COLO829 (cell line): ENCODE measurements at places on chromosomes 11 and 22.
A peak's percentile ranks its signal among the peaks of the same experiment; 100 is the strongest.

DNA sequence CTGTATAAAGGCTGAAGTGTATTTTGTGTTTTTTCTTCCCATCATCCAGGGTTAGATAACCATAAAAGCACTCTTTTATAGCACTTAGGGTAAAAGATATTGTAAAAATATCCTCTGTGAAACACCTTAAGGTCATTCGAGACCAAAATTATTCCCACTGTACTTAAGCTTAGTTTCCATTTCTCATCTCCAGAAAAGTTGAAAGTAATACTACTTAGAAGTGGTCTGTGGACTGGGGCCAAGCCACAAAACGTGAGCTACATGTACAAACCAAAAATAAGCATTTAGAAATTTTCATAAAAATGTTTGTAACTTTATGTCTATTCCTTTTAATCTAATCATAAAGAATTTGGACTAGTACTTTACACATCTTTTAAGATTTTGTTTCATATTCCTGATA lies 142.0 kb upstream of the NTM start:
- DNase-seq = no peak

DNA sequence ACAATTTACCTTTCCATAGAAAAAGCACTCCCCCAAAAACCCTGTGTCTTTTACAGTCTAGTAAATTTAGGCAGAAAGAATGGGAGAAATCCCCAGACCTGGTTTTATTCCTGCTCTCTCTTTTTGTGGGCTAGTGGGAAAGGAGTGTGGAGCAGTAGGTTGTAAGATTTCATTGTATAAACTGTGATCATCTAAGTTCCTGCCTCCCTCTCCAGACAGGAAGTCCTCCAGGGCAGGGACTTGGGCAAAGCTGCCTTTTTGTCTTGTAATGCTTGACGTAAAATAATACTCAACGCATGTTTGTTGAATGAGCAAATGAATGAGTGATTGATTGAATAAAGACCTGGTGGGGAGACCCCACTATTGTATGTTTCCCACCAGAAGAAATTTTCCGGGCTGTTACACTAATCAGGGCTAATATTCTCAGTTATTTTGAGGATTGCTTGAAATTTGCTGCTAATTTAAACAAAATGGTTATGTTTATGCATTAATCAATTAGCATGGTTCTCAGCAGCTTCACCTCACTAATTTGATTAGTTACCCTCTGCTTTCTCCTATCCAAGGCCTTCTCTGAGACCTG lies 36.3 kb downstream of the CSNK2A3 start:
- DNase-seq = no peak

- no peak for DNase-seq
These were observed 181.0 kb downstream of the MN1 start for GRCh38 chr22:27620367-27621154.

- DNase-seq = no peak
These were observed 97.7 kb upstream of the PARVA start for GRCh38 chr11:12279672-12280108.

DNA sequence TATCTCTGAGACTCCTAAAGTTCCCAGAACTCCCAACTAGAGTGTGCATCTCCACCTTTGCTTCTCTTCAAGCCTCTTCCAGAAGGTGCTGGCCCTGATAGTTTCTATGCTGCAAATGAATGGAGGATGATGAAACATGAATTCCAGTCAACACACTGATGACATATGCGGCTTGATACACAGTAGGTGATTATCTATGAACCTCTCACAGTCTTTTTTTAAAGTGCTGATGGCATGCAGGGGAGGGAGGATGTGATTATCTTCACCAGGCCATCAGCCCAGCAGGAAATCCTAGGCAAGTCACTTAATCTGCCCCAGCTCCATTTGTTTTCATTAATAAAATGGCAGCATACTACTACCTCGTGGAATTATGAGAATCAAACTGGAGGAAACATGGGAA lies 548.5 kb downstream of the SOX6 start:
- no peak for DNase-seq

- no peak for DNase-seq
These were observed 17.2 kb downstream of the GLB1L3 start for GRCh38 chr11:134293119-134294113.

- DNase-seq = no peak
These were observed 17.5 kb upstream of the SYT7 start for GRCh38 chr11:61598374-61598773.

DNA sequence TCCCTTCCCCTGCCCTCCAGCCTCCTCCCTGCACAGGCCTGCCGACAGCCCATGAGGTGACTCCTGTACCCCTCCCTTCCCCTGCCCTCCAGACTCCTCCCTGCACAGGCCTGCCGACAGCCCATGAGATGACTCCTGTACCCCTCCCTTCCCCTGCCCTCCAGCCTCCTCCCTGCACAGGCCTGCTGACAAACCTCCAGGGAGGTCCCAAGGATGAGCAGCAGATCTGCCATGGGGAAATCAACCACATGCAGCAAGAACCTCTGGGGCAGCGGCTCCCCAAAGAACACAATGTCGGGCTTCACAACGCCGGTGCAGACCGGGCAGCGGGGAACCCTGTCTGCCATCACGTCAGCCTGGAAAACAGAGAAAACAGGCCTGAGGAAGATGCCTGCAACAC lies 12.3 kb downstream of the SIRT3 start:
- no peak for DNase-seq

GRCh38 chr22:43260331-43261231 lies 73.6 kb upstream of the TTLL12 start:
- DNase-seq = no peak

DNA sequence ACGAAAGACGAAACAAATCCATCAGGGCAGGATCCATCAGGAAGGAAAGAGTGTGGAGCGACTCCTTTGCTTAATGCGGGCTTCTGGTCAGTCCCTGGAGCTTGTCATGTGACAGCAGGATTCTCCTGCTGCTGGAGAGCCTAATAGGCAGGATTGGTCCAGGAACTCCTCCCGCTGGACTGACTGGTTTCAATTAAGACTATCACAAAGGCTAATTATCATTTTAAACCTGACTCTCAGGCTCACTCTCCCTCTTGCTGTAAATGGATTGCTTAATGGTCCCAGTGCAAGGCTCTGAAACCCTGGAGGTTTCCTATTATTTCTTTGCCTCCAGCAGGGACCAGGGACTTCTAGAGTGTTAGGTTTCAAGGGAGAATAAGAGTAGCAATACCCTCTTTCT lies 493.8 kb downstream of the NTM start:
- no peak for DNase-seq

DNA sequence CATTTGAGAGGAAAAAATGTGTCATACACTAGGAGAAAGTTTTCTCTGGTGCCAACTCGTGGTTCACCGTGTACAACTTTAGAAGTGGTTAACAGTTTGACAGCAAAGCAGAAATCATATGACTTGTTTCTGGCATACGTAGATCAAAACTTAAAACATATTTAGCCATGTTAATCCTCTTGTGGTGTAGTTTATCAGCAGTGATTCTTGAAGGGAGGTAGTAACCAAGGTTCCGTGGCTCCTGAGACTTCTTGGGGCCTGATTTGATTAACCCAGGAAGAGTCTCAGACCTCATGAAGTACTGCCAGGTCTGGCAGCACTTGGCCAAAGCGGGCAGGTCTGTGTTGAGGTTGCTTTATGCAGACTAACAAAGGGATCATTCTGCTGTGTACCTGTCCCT lies 40.5 kb downstream of the SREBF2 start:
- DNase-seq = no peak

DNA sequence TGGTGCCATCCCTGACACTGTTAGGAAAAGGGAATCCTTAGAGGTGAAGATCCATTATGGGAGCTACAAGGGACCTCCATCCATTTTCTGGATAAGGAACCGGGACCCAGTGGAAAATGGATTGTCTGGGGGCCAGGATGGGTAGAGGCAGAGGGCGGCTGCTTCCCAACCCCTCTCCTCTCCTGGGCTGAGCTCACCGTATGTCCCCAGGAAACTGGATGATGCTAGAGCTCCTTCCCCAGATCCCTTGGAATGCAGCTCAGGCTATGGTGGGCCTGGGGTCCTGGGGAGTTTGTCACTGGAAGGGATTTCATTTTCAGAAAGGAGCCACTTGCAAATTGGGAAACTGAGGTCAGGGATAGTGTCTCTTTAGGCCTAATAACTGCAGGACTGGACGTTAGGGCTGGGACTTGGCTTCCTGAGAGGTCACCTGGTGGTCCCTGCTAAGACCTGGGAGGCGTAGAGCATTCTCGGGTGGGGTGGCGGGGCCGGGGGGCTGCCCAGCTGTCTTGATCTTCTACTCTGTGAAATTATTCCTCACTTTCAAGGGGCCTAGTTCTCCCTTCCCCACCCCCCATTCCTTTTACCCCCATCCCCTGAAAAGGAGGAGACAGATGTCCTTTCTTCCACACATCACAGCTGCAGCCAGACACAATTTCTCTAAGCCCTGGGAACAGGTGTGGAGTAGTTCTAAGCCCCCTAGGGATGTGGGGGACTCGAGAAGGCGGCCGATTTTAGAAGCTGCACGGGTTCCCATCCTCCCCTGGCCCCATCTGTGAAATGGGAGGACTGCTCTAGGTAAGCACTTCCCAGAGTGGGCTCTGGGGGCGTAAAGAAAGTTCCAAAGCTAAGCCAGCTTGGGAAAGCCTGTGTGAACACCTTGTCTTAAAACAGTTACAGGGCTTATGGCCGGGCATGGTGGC lies 99.8 kb downstream of the PKNOX2 start:
- no peak for DNase-seq

DNA sequence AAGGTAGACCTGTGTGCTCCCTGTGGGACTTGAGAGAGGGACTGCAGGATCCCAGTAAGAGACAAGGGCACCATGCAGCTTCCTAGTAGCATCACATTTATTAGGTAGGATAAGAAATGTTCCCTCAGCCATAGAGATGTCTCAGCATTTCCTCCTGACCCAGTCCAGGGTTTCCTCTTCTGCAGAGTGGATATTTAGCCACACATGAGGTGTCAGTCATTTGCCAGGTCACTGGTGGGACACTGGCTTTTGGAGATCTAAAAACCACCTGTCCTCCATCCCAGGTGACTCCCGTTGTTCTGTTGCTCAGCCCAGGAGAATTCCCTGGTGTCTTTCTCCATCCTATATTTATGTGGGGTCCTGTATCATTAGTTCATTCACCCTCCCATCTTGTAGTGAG lies 117.5 kb upstream of the NNMT start:
- DNase-seq = no peak

DNA sequence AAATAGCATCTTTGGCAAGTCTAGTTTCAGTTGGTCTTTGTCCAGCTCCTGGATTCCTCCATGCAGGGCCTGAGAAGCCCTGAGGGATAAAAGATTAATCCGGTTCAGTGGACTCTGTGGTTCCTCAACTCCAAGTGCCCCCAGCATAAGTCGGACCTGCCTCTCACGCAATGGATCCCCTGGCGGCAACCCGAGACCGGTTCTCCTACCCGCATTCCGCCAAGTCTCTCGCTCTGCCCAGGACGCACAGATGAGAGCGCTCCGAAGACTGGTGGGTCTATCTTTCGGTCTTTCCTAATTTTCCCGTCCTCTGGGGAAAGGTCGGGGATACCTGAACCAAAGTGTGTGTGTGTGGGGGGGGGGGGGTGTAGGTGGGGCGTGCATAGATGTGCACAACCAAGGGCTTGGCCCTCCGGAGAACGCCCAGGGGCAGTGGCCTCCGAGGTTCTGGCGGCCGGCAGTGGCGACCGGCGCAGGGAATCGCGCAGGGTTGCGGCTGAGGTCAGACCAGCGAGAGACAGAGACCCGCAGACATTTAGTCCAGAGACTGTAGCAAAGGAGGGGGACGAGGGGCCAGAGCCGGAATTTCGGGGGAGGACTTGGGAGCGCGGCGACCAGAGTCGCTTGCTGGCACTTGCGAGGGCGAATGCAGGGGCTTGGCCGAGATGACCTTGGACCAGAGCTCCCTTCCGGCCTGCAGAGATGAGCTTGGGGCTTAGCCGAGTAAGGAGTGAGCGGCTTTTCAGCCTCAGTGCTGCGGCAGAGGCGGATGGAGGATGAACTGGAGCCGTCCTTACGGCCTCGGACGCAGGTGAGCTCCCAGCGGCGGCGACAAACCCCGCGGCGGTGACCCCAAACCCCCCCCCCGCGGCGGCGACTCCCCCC lies 712 bp upstream of the SLC2A11 start:
- DNase-seq = peak; percentile 37

- DNase-seq = no peak
These were observed 32.5 kb upstream of the POLD3 start for GRCh38 chr11:74559934-74560309.

DNA sequence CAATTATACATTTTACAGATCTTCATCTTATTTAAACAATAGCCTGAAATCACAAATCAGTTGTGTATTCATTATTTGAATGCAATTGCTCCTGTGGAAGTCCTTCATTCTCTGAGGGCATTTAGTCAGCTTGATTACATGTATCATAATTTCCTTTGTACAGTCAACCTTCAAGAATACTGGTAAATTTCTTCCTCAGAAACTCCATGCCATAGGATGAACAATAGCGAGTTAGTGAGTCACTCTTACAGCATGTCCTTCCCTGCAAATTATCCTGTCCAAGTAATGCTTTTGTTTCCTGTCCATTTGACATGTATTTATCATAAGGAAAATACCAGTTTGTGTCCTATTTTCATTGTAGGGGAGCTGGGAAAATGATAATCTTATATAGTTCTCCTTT lies 3.8 kb downstream of the OR10S1 start:
- no peak for DNase-seq

DNA sequence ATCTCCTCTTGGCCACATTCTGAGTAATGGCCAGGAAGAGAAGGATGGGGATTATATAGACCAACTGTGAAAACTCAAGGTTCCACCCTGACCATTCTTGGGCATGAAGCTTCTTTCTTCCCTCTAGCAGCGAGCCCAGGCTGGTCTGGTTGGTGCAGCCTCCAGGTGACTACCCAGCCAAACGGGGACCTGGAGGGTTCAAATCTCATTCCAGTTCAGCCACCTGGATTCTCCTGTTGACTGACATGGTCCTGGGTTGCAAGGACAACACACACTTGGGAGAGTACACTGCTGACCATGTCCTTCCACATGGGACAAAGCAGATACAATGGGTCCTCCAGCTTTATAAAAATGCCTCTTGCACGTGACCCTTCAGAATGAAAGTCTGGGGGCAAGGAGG lies 67.0 kb downstream of the SHANK2 start:
- DNase-seq = no peak

- DNase-seq = no peak
These were observed 15.7 kb upstream of the IL10RA start for GRCh38 chr11:117970400-117971024.

DNA sequence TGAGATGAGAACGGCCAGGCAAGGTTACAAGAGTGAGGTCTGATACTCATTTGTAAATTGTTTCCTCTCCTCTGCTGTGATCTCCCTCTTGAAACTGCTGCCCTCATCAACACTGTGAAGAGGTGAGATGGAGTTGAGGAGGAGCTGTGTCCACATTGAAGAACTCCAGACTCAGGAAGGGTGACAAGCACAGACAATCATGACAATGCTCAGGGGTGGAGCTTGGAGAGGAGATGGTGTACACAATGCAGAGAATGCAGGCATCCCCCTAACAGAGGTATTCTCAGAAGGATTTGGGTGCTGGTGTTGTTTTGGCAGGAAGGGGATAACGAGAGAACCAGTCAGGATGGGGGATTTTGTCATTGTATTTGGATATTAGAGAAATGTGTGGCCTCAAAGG lies 21.5 kb upstream of the MMP7 start:
- no peak for DNase-seq

DNA sequence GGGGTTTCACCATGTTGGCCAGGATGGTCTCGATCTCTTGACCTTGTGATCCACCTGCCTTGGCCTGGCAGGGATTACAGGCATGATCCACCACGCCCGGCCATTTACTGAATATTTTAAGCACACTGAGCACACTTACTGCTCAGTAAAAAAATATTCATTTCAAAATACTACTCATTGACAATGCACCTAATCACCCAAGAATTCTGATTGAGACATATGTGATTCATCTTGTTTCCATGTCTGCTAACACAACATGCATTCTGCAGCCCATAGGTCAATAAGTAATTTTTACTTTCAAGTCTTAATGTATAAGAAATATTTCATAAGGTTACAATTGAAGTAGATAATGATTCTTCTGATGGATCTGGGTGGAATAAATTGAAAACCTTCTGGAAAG lies 4.2 kb upstream of the OR52J3 start:
- no peak for DNase-seq
